Jurkat, Clone E6-1 (cell line): ENCODE measurements at places on chromosomes 6 and 20.
A peak's percentile ranks its signal among the peaks of the same experiment; 100 is the strongest.

GRCh38 chr6:33858804-33859505 is 55.2 kb upstream of the MLN start:
- DNase-seq: no peak

GRCh38 chr6:134015719-134016557 is 36.5 kb downstream of the SLC2A12 start:
- DNase-seq: no peak

GRCh38 chr6:36301781-36302180 is 31.9 kb downstream of the PNPLA1 start:
- DNase-seq: no peak

DNA sequence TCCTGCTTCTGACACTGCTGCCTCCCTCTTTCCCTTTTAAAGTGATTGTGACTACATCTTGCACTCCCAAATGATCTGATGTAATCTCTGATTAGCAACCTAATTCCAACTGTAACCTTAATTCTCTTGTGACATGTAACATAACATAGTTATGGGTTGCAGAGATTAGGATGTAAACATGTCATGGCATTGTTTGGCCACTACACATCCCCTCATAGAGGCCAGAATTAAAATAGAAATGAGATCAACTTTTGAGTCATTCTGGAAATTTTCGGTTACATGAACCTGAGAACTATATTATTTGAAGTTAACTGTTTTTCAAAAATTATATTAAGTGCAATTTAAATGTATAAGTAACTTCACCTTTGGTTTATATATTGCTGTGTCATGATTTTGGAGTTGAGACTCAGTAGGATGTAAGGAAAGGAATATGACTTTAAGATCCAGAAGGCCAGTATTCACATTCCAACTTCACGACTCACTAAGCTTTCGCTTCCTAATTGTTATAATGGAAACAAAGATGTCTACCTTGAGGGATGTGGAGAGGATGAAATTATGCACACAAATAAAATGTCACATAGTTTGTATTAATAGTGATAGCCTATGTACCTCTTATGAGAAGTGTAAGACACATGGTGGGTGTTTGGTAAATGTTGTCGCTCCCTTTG is 611.9 kb upstream of the MAP3K7 start:
- no peak for DNase-seq

- no peak for DNase-seq
Observed at GRCh38 chr6:4632421-4632820, 143.8 kb upstream of the CDYL start.

DNA sequence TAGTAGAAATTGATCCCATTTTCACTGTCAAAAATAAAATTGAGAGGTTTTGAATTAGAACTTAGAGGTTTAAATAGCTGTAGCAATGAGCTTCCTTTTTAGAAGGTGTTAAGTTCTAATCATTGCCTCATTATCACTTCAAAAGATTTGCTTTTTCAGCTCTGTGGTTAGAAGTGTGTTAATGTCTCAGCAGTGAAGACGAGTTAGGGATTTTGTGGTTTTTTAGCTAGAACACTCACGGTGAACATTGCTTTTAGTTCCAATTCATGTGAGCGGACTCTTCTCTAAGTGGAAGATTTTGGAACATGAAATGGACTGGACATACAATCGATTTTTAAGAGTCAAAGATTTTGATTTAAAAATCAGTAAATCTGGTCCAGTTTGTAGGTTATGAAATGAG is 12.7 kb upstream of the IFNGR1 start:
- DNase-seq: peak; percentile 85

DNA sequence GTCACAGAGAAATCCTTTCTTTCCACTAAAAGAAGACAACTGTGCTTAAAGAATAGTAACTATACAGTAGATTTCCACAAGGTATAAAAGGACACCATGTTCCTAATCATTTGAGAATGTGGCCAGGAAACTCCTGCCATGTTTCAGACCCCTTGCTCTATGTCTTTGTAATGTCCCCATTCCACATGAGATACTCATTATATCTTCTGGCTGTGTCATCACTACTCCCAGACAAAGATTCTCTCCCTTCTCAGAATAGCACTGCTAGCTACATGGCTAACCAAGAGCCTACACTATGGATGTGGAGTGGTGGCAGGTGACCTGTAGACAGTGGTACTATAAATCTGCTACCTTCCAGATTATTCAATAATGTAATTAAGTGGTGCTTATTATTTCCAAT is 218.1 kb upstream of the MCHR2 start:
- no peak for DNase-seq

GRCh38 chr20:47304287-47304686 is 52.2 kb downstream of the ZMYND8 start:
- no peak for DNase-seq

DNA sequence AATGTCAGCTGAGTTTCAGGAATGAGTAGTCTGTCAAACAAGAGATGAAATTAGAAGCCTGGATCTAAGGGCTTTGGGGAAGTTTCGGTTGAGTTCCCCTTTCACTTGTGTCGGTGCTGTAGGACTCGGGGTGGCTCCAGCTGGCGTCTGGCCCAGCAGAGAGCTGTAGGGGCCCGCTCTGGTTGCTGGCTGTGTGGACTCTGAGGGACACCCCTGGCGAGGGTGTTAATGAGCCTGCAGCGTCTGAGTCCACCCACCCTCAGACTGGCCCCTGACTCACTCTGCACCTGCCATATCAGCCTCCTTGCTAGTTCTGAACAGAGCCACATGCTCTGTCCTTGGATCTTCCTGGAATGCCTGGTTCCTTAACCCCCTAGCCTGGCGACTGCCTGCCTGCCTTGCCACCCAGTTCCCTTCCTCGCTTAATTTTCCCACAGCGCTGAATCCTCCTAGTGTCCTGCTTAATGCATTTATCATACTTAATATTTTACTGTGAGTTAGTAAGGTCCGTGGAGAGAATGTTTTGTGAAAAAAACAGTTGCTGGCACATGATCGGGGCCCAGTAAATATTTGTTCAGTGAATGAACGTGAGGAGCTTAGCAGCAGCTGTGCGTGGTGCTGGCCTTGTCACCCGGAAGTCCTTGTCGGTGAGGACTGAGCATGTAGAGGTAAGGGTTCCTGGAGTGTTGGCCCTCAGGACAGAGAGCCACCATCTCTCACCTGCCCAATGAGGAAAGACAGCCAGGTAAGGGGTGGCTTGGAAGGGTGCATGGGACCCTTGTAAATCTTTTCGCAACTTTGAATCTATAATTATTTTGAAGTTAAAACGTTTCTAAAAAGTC is 1.6 kb downstream of the DNAJC5 start:
- DNase-seq: no peak

- DNase-seq: no peak
Observed at GRCh38 chr6:119467488-119468081, 118.0 kb upstream of the MAN1A1 start.

GRCh38 chr6:94636780-94637385 is 940.5 kb upstream of the MANEA start:
- no peak for DNase-seq

- DNase-seq: no peak
Observed at GRCh38 chr6:34953061-34954025, 64.3 kb downstream of the ANKS1A start.

GRCh38 chr20:40320517-40321011 is 368.5 kb downstream of the MAFB start:
- no peak for DNase-seq

- DNase-seq: no peak
Observed at GRCh38 chr20:36152261-36152660, 2.3 kb upstream of the EPB41L1 start.

DNA sequence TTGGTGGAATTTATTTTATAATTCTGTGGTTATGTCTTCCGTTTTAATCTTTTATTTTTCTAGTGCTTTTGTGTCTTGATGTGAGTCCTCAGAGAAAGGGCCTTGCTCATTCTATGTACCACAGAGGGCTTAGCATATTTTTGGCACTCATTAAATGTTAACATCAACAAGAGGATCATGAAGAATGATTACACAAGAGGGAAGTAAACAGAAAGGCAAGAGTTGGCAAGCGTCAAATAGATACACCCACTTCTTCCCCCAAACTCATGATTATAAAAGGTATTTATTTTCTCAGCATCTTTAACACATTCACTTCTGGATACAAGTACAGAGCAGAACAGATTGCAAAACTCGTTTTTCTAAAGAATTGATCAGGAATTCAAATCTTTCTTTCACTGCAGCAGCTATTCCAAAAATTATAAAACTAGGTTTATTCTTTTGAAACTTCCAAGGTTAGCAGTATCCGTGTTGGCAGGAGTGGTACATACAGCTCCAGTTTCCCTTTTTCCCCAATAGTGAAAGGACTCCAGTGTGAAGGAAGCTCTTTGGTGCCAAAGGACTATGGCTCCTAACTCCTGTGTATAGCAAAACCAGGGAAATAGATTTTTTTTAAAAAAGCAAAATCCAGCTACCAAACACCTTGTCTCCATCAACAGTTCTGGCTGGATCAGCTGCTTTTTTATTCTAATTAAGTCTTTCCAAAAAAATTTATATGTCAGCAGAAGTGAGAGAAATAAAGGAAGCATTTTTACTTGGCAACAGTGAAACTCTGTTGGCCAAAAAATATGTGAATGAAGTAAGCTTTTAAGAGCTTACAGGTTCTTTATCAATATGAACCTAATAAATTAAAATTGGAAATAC is 221.9 kb downstream of the ADGRG6 start:
- no peak for DNase-seq

- peak; percentile 70 for DNase-seq
Observed at GRCh38 chr20:58209652-58210397, 18.6 kb downstream of the ANKRD60 start.

GRCh38 chr6:145729887-145730286 is 5.4 kb downstream of the EPM2A start:
- DNase-seq: no peak

GRCh38 chr20:20353576-20353975 is 14.3 kb upstream of the INSM1 start:
- DNase-seq: no peak

- no peak for DNase-seq
Observed at GRCh38 chr20:17205084-17205813, 21.6 kb upstream of the PCSK2 start.

DNA sequence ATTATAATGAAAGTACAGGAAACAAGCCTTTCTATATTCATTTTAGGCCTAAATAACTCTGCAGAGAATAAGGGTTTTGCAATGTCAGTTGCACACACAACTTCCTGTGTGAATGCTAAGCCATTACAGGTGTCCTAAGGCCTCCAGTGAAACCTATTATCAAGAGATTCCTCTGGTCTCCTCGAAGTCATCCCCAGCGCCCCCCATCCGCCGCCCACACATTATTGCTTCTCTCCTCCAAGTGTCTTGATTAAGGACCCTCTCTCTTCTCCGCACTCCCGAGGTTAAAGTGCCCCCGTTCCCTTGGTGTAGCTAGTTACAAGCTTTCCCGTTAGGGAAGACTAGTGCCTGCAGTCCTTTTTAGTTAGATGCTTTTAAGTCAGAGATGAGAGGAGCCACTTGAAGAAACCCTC is 1.3 kb downstream of the HIVEP2 start:
- peak; percentile 88 for DNase-seq

- no peak for DNase-seq
Observed at GRCh38 chr6:1296079-1296478, 15.8 kb upstream of the FOXQ1 start.

DNA sequence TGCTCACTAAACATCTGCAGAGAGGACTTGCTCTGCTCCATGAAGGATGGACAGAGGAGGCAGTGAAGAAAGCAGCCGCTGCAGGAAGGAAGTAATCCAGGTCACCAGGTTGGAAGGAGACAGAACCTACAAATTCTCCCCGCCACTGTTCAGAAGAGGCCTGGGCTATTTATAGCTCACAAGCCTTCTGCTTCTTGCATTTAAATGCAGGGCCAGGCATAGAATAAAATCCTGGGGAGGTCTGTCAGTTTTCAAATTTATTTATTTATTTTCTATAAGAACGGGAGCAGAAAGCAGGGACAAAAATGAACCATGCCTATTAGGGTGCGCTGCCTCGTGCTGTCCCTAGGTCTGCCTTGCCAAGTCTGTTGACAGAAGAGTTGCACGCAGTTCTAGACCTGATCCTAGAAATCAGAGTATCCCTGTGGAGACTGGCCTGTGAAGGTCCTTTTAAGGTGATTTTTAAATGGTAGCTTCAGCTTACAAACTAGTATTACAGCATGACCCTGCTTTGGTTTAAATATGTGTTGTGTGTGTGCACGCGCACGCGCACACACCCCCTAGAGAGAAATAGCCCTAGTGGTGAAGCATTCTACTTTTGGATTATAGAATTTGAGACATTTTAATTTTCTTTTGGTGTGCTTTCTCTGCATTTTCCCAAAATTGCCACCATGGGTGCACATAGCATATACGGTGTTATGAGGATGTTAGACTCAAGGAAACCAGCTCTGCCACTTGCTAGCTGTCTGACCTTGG is 19.5 kb downstream of the RIMS4 start:
- DNase-seq: no peak

GRCh38 chr6:10256113-10256690 is 158.7 kb downstream of the TFAP2A start:
- peak; percentile 11 for DNase-seq

GRCh38 chr6:75791881-75792280 is 42.8 kb downstream of the MYO6 start:
- DNase-seq: no peak

- peak; percentile 14 for DNase-seq
Observed at GRCh38 chr20:18717062-18717461, 96.5 kb upstream of the SCP2D1 start.

GRCh38 chr20:19498756-19499155 is 259.3 kb upstream of the RIN2 start:
- DNase-seq: peak; percentile 68

DNA sequence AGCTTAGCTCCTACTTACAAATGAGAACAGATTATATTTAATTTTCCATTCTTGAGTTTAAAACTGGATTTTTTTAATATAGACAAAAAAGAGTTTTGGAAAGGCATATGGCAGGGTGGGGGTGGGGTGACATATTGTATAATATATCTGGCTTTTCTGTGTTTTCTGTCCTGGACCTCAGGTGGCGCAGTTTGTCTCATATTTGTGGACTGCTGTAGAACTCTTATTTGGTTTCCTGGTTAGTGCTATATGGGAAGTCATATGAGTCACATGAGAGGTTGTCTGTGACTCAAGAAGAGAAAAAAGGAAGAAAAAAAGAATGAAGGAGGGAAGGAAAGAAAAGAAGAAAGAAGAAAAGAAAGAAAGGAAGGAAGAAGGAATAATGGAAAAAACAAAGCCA is 131.8 kb downstream of the CLVS2 start:
- DNase-seq: no peak

GRCh38 chr6:122709922-122710512 is 69.5 kb upstream of the FABP7 start:
- no peak for DNase-seq

GRCh38 chr6:46356543-46356942 is 134.7 kb downstream of the RCAN2 start:
- DNase-seq: no peak

DNA sequence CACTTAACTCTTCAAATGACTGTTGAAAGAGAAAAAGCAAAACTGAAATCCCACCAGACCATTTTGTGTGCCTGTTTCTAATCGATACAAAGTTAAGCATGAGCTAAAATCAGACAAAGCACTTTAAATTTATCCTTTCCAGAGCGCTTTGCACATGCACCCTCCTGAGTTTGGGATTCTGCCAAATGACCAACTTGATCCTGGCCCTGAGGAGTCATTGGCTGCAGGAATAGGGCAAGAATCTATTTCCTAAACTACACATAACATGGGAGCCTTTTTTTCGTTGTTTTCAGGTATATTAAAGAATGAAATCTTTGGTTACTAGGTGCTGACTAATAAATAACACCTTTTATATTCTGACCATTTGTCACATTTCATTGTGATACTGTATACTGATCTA is 23.8 kb upstream of the MTHFD1L start:
- DNase-seq: no peak
